Stimulated activated CD4-positive, alpha-beta T cell treated with anti-CD3 and anti-CD28 coated beads, Interleukin-1b, Interleukin-23, amount 100 ng/mL, for 48 hours (primary cell): ENCODE measurements at places on chromosomes 2 and 18.

DNA sequence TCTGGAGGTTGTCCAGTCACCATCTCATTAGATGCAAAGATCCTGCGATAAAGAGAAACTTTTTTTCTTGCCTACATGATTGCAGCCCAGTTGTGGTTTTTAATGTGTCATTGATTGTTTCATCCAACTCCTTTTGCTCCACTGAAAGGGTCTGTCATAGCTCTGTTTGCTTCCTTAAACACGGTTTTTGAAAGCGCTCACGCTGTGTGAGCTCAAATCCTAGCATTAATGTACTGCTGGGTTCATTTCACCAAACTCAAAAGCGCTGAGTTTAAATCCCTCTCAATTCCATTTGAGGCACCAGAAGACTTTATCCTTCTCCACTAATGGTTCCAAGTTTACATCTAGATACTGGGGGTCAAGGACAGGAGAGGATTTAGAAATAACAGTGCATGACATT is 53.6 kb downstream of the CDK15 start:
- DNase-seq = no peak

DNA sequence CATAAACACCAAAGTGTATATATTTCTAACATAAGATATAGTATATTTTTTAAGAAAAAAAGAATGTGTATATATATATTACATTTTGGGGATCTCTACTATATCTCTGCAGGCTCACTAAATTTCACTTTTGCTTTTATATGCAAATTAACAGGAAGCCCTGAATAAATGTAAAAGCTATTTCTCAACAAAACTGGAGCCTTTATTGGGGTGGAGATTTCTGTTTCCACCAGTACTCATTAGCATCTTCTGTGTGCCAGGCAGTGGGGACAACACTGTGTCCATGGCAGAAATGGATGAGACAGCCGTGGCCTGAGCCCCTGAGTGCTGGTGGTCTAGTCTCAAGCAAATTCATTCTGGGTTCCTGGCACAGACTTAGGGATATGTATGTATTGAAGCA is 41.3 kb downstream of the C18orf63 start:
- no peak for DNase-seq

DNA sequence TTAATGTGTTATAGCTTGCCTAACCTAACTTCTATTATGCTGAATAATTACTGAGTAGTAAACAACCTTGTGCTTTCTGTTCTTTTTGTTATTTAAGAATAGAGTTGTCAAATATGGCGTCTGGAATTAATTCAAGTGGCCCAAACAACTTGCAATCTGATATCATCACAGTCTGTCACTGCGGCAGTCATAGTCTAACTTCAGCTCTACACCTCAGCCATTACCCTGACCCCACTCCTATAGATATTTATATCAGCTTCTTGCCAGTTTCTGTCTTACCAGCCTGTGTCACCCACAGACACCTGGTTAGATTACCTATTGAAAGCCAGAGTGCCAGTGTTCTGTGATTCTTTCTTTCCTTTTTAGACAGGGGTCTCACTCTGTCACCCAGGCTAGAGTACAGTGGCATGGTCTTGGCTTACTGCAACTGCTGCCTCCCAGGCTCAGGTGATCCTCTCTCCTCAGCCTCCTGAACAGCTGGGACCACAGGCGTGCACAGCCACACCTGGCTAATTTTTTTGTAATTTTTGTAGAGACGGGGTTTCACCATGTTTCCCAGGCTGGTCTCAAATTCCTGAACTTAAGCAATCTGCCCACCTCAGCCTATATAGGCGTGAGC is 14.1 kb upstream of the KLHL41 start:
- DNase-seq = no peak

- DNase-seq = no peak
These were observed 39.8 kb downstream of the RHBDD1 start for GRCh38 chr2:226875438-226876225.

- no peak for DNase-seq
These were observed 303.5 kb downstream of the CDCA7 start for GRCh38 chr2:173657996-173658717.

- DNase-seq = no peak
These were observed 162.3 kb upstream of the CCDC68 start for GRCh38 chr18:55121397-55122170.

DNA sequence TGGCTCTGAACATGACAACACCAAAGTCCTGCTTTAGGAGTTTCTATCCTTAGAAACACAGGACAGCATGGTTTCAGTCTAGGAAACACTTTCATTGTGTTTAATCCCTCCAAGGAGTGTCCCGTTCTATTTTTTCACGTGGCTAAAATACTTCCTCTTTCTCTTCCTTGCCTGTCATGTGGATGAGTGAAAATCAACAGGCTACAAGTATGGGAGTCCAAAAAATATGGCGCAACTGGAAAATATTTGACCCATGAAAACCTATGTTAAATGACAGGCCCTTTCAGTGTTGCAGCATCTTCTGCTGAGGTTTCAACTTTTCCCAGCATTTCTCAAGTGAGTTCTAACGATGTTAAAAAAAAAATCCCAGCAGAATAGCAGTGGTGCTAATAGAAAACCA is 146.3 kb downstream of the LAMA3 start:
- DNase-seq = no peak

GRCh38 chr2:63589148-63589958 is 590 bp downstream of the MDH1 start:
- DNase-seq = no peak
